Neural progenitor cell (in vitro differentiated cells): ENCODE measurements at places on chromosomes 2 and 18.

GRCh38 chr2:74739129-74739528 lies 85.1 kb downstream of the SEMA4F start:
- DNase-seq, result no peak

- DNase-seq, result no peak
Observed at GRCh38 chr2:32824070-32824809, 122.5 kb upstream of the LTBP1 start.

DNA sequence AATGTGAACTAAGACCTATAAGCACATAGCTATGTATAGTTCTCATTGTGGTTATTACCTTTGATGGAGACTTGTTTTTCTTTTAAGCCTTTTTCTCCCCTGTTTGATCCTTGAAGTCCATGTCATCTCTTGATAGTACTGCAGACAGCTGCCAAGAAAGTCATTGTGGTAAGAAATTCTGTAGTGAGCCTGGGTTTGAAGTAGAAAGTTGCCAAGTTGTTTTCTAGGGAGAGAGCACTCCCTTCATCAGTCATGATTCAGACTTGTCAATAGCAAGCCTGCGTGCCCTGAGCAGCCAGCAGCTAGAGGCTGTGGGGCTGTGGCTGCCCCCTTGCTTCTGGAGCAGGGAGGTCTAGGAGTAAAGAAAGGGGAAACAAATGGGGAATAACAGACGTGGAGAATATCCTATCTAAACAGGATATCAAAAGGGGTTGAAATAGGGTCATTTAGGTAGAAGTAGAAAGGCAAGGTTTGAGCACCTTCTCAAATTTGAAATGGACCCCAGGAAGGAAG lies 8.4 kb downstream of the SP5 start:
- peak; percentile 62 for DNase-seq

GRCh38 chr2:42063431-42064171 lies 15.8 kb downstream of the PKDCC start:
- no peak for DNase-seq

GRCh38 chr2:150640039-150640438 lies 152.6 kb upstream of the RND3 start:
- DNase-seq, result no peak

DNA sequence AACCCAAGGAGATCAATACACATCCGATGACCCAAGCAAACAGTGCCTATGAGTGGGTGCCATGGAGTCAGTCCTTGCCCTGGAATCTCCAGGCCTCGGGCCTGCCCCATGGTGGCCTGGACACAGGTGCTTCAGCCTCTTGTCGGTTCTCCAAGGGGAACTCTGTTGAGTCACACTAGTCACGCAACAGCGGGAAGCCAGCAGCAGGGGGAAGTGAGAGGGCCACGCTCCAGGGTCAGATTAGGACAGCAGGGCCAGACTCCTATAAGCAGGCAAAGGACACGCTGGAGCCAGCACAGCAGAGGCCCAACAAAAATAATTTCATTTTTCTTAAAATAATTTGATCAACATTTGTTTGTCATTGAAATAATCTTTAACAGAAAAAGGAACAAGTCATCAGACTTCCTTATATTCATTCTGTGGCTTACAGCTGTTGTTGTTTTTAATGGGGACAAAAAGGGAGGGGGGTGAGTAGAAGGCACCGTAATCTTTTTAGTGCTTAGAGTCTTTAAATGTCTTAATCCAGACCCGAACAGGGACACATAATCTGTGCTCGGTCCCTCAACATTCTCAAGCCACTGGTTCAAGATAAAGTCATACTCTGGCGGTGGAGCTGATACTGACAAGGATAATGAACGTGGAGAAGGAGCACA lies 16.4 kb upstream of the ARMC9 start:
- DNase-seq, result no peak

- DNase-seq, result no peak
Observed at GRCh38 chr2:71500426-71501079, 47.2 kb downstream of the DYSF start.

GRCh38 chr2:166572937-166573336 lies 78.9 kb upstream of the SCN7A start:
- DNase-seq, result no peak

GRCh38 chr2:204901591-204901990 lies 356.3 kb downstream of the PARD3B start:
- no peak for DNase-seq

DNA sequence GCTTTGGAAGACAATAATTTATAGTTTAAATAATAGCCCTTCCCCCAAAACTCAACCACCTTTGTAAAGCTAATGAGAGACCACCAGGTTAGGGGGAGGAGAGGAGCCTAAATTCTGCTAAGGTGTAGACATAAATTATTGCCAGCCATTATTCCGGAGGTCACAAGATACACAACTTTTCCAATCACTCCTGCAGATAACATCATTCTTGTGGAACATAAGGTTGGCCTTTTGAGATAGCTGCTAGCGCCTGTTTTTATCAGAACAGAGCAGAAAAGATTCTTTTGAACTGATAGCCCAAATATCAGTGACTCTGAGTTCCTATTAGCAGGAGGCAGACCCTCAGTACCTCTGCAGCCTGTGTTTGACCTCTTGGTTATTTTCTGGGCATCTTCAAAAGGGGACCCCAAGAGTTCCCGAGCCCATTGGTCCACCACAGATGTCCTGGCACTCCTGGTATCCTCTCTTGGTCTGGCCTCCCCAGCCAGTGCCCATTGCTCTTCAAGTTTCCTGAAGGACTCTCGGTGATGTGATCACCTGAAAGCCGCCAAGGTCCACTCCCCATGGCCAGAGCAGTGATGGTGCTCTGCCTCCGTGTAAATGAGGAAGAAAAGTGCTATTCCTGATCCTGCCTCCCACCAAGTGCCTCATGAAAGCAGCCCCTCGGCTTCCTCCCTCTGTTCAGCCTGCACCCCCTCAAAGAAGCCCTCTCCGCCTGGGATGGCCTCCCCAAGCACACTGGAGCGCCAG lies 38.5 kb upstream of the LAPTM4A start:
- DNase-seq, result no peak

DNA sequence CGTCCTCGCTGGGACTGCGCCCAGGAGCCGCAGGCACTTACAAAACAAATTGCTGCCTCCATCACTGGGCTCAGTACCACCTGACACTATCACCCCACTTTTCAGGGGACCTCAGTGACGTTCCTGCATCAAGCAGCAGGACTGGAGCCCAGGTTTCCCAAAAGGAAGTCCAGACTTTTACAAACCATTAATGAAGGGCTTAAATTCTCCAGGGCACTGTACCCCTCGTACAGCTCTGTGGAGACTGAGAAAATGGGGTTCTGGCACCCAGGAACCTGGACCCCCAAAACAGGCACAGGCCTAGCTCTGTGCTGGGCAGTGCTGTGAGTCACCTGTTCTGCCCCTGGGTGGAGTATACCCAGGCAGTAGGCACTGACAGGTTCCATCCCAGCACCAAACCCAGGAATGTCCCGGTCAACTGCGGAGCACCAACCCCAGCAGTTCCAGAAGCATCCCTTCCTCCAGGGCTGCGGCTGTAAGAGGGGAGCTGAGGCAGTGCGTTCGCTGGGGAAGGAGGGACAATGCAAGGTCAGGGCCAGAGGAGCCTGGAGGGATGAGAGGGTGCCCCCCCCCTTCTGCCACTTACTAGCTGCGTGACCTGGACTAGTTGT lies 24.6 kb upstream of the NOTO start:
- DNase-seq, result peak; percentile 16

- no peak for DNase-seq
Observed at GRCh38 chr2:237633061-237633561, 5.7 kb downstream of the LRRFIP1 start.

DNA sequence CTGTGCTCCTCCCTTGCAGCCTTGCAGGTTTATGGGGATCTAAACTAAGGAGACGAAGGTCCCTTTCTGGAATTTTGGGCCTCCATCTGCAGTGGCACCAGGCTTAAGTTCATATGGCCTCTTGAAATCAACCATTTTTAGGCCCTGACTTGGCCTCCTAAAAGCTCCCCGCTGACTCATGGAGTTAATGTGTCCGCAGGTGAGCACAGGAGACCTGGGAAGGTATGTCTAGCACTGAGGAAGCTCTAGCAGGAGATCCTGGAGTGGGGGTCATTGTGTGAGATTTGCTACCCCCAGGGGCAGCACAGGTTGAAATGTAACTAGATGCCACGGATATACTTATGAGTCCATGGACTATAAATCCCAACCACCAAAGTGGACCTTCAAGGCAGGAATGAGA lies 95.9 kb upstream of the CELF4 start:
- DNase-seq, result no peak

DNA sequence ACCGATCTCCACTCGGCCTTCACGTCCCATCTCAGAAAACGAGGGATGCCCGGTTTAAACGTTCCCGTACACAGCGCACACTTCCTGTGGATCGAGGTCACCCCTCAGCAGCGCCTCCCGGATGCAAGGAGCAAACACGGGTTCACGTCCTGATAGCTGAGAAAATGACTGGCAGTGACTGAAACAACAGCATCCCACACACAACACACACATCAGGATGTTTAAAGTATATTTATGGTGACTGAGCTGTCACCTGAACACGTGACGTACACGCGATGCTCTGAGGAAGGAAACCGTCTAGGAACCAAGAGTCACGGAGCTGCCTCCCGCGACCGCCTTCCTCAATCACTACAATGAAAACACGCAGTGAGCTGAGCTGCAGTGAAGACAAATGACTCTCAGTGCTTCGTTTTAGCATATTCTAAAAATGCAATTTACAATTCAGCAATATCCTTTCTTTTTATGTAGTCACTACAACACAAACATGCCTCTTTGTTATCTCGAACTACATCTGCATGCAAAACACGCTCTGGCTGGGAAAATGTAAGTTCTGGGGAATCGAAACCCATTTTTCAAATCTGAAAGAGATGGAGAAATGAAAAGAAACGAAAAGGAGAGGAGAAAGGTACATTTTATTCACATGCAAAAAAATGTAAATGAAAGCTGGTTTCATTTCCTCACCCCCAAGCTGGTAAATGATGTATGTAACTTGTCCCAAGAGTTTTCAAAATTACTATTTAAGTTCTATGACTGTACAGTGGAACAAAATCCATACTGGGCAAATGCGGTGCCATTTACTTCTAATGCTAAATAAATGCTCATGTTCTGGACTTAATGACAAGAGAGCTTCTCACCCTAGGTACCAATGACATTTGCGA lies 19.8 kb downstream of the HDAC4 start:
- no peak for DNase-seq

DNA sequence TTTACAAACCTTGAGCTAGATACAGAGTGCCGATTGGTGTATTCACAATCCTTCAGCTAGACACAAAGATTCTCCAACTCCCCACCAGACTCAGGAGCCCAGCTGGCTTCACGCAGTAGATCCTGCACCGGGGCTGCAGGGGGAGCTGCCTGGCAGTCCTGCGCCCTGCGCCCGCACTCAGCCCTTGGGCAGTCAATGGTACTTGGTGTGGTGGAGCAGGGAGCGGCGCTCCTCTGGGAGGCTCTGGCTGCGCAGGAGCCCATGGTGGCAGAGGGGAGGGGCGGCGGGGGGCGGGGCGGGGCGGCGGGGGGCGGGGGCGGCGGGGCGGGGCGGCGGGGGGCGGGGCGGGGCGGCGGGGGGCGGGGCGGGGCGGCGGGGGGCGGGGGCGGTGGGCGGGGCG lies 923.4 kb downstream of the SOCS6 start:
- no peak for DNase-seq

DNA sequence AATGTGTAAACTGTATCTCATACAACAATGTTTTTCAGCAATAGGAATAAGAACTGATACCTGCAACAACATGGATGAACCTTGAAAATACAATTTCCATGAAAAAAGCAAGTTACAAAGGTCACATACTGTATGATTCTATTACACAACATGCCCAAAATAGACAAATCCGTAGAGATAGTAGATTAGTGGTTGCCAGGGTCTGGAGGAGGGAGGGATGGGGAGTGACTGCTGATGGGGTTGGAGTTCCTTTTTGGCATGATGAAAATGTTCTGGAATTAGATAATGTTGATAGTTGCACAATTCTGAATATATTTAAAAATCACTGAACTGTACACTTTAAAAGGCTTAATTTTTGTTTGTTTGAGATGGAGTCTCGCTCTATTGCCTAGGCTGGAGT lies 33.8 kb downstream of the UBXN4 start:
- DNase-seq, result no peak

GRCh38 chr2:171407030-171407675 lies 26.6 kb downstream of the METTL8 start:
- no peak for DNase-seq

GRCh38 chr2:9170458-9171130 lies 36.0 kb upstream of the ASAP2 start:
- no peak for DNase-seq

DNA sequence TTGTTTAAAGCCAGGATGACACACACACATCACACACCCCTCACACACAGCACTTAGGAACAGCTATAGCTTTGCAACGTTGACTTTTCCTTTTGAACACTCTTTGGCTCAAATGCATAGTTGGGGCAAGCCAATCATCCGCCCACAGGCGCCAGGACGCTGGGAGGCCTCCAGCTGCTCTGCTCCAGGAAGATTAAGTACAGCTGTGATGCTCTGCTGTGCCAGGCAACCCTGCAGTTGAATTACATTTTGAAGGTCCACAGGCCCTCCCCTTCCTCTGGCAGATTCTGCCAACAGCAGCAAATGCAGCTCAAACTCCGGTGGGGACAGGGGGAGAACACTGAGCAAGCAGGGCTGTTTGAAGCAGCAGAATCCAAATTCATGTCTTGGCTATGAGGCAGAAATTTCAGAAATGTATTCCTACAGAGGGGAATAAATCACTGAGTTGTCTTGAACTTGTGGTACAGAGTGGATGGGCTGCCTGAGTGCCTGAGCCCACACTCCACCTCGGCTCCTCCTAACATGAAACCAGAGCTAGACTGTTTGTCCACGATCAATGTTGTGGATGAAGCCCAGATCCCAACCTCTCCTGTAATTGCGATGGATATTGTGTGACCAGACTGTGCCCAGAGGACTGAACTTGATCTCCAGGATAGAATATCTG lies 86.5 kb upstream of the PPP1CB start:
- peak; percentile 29 for DNase-seq

- DNase-seq, result no peak
Observed at GRCh38 chr2:171230176-171230575, 69.5 kb upstream of the TLK1 start.

DNA sequence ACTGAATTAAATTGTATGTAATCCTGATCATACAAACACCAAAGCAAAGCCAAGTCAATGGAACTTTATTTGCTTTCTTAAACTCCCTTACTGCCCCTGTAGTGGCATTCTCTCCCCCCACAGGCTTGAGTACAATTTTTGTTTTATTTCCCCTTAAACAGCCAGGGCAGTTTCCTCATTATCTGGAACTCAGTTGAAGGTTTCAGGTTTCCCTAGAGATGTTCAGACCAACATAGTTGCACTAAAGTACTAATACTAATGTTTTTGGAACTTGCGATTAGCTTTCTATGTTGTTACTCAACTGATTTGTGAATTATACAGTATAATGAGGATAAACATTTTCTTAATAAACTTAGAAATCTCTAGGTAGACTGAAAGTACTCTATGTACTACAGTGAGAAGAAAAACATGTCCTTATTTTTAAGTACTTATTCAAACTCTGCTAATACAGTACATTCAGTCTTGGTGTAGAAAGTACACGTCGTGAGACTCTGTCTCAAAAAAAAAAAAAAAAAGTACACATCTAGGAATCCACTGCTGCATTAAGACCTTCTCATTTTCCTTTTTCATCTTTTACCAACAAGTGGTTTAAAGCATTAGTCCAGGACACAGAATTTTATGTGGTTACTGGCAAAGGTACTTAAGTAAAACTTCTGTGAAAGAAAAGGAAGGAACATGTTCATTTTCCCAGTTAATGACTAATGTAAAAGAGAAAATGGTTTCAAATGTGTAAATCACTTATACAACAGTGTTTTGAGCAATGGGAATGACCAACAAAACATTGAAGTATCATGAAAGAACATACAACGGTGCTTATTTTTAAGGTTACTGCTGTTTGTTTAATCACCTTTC lies 209.5 kb upstream of the SMAD7 start:
- DNase-seq, result no peak
